ENCODE measurements at places on chromosomes 11 and 22.

DNA sequence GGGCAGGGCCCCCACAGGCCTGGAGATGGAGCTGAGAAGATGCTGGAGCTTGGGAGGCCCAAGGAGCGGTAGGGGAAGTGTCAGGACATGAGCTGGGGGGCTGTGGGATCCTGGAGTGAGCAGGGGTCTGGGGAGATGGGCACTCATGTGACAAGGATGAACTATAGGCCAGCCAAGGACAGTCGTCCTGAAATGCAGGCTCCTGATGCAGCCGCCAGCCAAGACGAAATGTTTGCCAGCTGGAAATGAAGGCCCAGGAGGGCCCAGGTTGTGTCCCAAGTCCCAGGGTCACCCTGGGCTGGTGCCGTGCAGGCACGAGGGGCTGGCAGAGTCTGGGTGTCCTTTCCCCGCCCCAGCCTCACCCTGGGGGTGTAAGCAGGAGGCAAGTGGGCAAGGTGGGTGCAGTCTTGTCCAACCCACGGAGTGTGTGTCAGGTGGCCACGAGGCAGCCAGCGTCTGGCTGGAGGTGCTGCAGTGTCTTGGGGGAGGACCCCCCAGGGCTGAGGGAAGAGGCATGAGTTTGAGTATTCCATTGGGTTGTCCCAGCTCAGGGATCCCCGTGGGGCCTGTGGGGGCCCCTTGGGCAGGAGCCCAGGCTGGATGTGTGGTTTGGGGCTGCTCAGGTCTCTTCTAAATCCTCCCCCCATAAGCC, 21.4 kb downstream of the MRGPRG start:
- DNase-seq = no peak

- no peak for DNase-seq
Measured at GRCh38 chr11:118045191-118045590, 31.7 kb upstream of the TMPRSS4 start.

DNA sequence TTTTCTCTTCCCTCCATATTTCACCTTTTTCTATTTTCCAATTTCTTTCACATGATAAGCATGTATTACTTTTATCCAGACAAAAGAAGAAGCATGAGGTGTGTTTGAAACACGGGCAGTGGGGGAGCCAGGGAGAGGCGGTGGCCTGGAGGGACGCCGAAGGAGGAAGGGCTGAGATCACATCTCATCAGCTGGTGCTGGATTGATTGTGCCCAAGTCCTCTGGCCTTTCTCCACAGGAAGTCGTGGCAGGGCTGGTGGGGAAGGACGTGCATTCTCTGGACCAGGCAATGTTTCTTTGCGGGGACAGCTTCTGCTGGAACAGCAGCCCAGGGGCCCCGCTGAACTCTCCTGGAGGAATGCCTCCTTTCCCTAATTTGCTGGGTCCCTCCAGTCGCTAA, 82.9 kb downstream of the MIAT start:
- no peak for DNase-seq

DNA sequence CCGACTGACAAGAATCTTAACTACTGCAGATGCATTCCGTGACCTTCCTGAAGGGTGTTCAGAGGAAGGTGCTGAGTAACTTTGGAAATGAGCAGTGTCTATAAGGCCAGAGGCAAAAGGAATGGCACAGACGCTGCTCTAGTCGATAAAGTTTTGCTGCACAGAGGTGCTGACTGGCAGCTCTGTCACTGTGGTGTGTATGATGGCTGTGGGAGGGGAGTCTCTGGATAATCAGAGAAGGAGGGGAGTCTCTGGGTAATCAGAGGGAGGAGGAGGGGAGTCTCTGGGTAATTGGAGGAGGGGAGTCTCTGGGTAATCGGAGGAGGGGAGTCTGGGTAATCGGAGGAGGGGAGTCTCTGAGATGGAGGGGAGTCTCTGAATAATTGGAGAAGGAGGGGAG, 18.4 kb downstream of the PTDSS2 start:
- DNase-seq = no peak

DNA sequence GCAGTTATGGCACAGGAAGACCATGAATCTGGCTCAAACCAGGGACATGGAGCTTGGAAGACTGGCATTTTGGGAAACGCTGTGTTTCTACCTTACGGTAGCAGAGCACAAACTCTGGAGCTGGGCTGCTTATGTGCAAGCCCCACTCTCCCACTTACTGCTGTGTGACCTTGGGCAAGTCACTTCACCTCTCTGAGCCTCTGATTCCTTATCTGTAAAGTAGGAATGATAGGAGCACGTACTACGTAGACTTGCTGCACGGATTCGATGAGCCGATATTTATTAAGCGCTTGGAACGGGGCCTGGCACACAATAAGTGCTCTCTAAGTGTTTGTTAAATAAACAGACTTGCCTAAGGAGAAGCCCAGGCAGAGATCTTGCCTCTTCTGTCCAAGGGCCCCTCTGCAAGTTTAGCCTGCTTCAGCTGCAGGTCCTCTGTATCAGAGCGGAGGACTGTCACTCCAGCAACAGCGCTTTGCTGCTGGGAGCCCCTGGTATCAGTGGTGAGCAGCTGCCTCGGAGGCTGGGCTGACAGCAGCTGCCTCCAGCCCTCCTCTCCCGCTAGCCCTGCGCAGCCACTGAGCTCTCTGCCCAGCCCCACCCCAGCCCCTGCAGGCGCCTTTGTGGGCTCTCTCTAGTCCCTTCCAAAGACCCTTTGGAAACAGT, 96.9 kb upstream of the ANO1 start:
- no peak for DNase-seq

DNA sequence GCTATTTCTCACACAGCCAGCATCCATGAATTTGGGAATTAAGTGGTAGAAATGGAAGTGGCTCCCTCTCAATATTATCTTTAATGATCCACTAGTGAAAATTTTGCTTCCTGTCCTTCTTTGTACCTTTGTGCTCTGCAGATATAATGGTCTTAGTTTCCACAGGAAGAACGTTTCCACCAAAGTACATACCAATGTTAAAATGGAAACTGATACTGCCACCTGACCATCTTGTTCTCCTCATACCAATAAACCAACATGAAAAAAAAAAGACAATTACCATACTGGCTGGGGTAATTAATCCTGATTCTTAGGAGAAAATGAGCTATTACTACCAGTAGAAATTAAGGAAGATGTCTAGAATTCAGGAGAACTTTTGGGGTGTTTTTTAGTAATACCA, 32.3 kb downstream of the C11orf65 start:
- no peak for DNase-seq

- no peak for DNase-seq
Measured at GRCh38 chr11:118002541-118003423, 16.6 kb downstream of the IL10RA start.

DNA sequence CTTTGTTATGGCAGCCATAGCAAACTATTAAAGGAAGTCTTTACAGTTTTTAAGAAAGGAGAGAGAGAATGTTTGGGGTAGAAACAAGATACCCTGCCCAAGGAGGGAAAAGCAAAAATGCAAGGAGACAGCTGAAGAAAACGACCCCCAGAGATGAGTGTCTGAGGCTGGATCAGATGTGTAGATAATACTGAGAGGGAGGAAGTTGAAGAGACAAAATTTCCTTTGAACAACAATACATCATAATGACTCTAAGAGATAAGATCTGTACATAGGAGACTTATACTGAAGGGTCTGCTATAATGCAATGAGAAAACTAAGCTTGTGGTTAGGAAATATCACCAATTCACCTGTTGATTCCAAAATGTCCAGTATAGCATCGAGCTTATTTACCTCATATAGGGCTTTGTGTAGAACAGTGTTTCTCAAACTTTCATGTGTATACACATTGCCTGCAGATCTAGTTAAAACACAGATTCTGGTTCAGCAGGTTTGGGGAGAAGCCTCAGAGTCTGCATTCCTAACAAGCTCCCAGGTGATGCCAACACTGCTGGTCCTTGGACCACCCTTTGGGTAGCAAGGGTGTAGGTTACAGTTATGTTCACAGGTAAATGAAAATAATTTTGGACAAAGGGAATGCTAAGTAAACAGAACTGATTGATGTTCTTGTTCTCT, 5.8 kb upstream of the CEP295 start:
- no peak for DNase-seq

DNA sequence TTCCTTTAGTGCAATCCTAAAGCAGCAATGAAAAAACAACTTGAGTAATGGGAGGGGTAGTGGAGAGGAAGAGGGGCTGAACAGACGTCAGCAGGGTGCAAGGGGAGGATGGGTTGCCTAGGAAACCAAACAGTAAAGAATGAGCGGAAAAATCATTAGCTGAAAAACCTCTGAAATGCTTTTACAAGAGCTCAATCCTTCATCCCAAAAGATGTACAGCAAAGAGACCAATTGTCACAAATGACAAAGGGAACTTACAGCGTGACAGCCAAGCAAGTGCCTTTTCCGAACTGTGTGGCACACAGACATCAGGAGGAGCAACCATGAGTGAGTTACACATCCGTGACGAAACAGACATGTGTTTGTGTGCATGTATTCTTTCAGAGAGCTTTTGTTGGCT, 104.6 kb downstream of the SIK3 start:
- no peak for DNase-seq

DNA sequence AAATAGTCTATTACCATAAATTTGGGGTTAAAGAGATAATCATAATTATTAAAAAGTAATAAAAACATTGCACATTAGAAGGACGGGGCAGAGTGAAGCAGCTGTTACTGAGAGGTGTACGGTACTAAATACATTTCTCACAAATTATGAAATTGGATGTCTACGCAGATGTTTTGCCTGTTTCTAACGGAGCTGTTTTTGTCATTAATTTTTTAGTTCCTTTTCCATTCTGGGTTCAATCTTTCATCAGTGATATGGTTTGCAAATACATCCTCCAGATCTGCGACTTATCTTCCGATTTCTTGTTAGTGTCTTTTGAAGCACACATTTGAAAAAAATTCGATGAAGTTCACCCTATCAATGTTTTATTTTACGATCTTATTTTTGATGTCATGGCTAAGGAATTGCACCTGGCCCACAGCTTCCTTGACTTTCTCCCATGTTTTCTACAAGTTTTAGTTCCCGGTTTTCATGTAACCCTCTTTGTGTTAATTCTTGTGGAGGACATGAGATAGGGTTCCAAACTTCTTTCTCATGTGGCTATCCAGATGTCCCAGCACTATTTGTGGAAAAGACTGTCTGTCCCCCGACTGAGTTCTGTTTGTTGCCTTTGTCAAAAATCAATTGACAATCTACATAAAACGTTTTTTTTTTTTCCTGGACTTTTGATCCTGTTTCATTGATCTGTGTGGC, 21.3 kb upstream of the KRTAP5-6 start:
- DNase-seq = no peak

GRCh38 chr11:20388096-20389055, 860 bp downstream of the PRMT3 start:
- peak; percentile 19 for DNase-seq

DNA sequence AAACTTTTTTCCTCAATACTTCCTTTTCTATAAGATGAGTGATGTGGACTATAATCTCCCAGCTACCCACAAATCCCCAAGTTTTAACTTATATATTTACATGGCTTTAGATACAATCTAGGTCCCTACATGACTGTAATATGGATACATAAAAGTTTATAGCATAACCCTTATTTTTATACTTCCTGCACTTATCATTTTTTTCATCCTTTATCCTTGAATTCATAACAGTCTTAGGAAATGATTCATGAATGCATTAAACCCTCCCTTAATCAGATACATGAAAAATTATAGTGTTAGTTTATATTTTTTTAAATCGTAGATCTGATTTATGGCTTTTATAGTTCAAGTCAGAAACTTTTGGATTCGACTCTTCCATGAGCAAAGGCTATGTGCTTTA, 195.8 kb downstream of the MAML2 start:
- DNase-seq = no peak
